ENCODE measurements at places on chromosomes 5 and 9.

- DNase-seq: no peak
Observed at GRCh38 chr9:95017062-95017461, 290.6 kb downstream of the AOPEP start.

- no peak for DNase-seq
Observed at GRCh38 chr9:124710766-124711165, 60.3 kb downstream of the NR6A1 start.

- no peak for DNase-seq
Observed at GRCh38 chr5:171837522-171837921, 51.9 kb downstream of the SMIM23 start.

DNA sequence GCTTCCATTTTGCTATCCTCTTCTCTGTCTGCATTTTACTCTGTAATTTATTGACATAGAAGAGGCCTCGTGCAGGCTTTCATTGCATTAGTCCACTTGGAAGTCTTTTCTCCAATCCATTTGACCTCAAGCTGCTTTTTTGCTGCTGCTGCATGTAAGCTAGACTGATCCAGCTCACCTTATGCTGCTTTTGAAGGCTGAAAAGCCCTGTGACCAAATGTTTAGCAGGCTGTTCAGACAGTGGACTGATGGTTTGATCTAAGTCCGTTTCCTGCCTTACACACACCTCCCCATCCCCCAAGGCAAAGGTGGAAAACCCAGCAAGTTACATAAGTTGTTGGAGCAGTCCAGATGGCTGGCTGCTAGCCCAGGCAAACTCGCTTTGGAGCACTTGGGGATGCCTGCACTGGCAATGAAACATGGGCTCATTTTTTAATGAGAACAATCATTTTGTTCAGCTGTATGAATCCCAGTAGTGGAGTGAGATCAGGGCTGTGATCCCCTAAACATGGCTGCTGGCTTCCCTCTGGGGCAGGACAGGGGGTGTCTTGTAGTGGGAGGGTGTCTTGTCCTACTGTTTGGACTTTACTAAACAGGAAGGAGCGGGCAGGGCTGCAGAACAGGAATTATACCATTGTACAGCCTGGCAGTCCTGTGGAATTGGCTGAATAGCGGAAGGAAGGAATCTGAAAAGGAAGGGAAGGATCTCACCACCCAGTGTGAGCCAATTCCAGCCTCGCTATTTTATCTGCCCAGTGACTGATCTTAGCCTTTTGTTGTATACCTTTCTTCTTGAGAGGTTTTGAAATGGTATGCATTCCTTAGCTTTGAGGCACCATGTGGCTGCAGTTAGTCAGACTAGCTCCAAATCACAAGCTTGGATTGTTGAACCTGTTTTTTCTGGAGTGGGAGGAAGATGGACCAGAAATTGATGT, 212.0 kb downstream of the ARHGAP26 start:
- no peak for DNase-seq

GRCh38 chr5:38709678-38710306, 136.0 kb upstream of the OSMR start:
- DNase-seq: no peak

DNA sequence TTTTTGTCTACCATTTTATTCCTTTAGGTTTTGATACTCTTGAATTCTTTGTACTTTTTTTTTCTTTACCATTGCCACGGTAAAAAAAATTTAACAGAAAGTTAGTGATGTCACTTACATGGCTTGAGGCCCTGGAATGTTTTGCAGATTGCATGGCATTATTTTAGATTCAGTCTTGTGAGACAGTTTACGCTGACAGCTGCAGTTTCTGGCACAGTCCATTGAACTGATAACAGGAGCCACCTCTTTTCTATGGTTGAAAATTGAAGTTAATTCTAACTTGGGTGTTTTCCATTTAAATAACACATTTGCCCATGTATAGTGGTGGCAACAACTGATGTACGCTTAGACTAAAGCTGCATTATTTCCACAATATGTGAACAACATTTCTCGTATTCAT, 1028.5 kb downstream of the CDH18 start:
- no peak for DNase-seq

DNA sequence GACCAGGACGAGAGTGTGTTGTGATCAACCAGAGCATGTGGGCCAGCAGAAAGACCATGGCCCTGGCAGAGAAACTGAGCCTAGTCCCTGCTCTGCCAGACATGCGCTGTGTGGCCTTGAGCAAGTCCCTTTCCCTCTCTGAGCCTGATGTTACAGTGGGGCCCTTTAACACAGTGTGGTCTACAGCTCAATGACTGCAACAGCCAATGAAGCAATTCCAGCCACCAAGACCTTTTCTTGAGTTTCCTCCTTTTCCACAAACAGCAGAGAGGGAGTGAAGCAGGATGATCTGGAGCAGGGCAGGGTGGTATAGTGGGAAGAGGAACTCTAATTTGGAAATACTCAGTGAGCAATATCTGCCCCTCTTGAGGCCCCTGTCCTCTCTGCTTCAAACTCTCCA, 25.8 kb upstream of the ARSI start:
- no peak for DNase-seq

- DNase-seq: no peak
Observed at GRCh38 chr5:92633176-92633575, 947.8 kb downstream of the NR2F1-AS1 start.
